ENCODE measurements at places on chromosomes 6 and 20.

DNA sequence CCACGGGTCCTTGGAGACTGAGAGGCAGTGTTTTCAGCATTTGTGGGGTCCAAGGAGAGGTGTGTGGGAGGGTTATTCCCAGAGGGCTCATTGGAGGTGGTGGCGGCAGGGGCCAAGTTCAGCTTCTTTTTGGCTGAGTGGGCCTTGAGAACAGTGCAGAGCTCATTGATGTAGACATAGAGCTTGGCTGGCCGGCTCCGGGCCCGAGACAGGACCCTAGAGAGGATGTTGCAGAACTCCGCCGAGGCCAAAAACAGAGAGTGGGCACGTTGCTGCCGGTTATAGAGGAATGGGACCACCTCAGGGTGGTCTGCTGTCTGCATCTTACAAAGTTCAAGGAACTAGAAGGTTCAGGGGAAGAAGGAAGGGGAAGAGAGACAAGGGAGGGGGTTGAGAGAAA is 3.7 kb upstream of the ZBTB22 start:
- no peak for DNase-seq

DNA sequence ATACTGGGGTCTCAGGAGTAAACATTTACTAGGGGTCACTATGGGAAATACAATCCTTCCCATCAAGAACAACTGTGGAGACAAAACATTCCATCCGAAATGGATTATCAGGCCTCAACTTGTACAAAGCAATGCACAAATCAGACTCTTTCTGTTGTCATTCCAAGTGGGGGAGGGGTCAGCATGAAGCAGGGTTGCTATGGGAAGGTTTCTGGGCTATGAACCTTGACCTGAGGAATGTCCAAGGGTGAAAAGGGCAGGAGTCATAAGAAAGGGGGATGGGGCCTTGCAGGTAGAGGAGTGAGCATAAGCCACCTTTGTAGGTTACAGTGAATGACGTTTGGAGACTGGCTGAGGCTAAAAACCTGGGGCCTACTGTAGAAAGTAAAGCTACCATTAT is 3.1 kb downstream of the METTL24 start:
- DNase-seq = no peak

GRCh38 chr6:156634951-156635371 is 142.2 kb upstream of the ARID1B start:
- DNase-seq = no peak

GRCh38 chr6:96066376-96066775 is 50.6 kb downstream of the FUT9 start:
- no peak for DNase-seq

DNA sequence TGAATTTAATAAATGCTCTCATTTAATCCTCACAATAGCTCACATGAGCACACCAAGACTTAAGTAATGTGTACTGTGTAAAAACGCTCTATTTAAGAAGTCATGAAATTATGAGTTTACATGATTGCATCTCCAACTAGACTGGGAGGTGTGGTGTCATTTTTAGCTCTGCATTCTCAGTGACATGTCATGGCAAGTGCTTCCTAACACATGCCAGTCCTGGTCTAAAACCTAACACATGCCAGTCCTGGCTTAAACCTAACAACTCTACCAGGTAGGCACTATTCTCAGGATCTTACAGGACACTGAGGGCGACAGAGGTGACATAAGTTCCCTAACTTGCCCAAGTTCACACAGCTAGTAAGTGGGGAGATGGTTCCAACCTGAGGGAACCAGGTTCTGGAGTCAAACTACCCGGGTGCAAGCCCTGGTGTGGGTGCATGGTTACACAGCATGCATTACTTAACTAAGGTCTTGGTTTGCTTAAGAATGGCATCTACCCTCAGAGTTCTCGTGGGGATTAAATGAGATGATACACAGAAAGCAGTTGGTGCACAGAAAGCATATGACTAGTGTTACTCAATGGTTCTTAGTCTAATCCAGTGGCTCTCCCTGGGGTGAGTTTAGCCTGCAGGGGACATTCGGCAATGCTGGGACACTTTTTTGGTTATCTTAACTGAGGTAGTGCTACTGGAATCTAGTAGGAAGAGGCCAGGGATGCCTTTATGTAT is 14.7 kb downstream of the CLDN20 start:
- DNase-seq = no peak

DNA sequence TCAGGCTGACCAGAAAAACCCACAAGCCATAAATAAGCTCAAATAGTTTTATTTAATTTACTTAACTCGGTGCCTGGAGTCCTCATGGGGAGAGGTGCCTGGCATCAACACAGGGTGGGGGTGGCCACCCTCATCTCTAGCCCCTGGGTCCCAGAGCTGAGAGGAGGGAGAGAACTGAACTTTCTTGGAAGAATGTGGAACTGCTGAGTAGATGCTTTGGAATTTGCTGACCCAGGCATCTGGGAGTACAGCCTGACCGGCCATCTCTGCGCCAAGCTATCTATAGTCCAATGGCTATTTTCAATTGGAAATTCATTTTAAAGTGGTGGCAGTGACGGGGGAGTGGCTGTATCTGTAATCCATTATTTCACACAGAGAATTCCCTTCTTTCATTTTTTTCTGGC is 104.8 kb downstream of the CDH26 start:
- DNase-seq = no peak

DNA sequence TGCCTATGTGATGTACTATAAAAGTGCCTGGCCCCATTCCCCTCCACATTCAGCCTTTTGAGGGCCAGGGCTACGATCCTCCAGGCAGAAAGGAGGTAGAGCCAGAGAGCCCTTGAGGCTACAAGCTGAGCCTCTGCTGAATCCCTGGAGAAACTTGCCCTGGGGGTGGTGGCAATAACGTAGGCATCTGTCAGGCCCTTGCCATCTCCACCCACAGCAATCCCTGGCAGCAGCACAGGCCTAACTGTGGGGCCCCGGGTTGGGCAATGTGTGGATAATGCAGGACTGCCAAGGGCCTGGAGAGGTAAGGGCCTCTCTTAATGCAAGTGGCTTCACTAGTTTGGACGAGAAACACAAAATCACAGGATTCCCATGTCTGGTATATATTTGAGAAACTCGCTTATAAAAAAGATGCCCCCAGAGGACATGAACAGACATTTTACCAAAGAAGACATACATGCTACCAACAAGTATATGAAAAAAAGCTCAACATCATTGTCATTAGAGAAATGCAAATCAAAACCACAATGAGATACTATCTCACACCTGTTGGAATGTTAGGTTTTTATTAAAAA is 99.0 kb downstream of the QRSL1 start:
- DNase-seq = no peak

- DNase-seq = no peak
Observed at GRCh38 chr6:14754751-14755513, 490.9 kb upstream of the JARID2 start.

- DNase-seq = peak; percentile 87
Observed at GRCh38 chr6:37432916-37433656, at the start of gene CMTR1. CMTR1 (plus strand) TSS chr6:37433221; CDS start chr6:37435630, 2,409 bp downstream.

DNA sequence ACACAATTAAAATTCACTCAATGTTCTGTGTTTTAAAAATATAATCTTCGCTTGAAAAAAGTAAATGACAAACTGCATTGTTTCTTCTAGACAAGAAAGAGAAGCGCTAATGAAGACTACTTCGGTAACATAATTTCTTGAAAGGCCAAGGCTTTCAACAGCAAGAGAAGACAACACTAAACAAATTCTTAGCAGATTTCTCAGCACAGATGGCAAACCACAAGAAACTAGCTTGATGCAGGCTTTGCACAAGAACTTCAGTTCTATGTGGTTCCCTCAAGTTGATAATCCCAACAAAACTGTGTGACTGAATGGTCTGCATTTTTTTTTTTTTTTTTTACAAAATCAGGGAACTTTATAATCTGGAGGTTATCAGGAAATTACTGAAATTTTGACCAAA is 447.4 kb upstream of the NRSN1 start:
- DNase-seq = no peak

- no peak for DNase-seq
Observed at GRCh38 chr6:423799-424345, 32.3 kb downstream of the IRF4 start.

- DNase-seq = no peak
Observed at GRCh38 chr6:46706464-46706863, 18.8 kb downstream of the TDRD6 start.

DNA sequence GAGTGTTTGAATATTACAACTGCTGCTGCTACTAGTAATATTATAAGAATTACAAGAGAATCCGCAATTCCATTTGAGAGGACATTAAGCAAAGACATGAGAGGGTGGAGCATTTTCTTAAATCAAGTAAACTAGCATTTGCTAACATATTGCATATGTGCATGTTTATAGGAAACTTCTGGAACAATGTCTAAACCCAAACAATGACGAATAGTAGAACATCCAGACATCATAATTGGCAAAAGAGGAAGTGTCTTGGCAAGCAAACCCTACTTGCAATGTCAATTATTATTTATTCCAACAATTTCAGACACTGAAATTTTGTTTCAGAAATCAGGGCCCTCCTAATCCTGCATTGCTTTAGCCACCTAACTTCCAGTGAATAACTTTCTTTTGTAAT is 1155.3 kb upstream of the GJE1 start:
- no peak for DNase-seq

DNA sequence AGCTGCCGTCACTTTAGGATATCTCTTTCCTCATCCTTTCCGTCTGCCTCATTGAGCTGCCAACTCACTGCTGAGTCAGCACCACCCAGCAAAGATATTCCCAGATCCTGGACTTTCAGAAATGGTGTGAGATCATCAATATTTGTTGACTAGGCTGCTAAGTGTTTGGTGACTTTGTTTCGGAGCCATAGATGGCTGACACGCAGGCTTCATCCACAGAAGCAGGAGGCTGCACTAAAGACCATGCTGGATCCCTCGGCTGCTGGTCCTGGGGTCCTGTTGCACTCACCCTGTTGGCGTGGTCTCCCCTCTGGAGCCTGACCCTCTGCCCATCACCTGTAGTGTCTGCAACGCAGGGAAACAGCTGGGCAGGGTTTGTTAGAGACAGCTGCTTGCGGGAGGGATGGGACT is 96.5 kb downstream of the ERMARD start:
- no peak for DNase-seq

DNA sequence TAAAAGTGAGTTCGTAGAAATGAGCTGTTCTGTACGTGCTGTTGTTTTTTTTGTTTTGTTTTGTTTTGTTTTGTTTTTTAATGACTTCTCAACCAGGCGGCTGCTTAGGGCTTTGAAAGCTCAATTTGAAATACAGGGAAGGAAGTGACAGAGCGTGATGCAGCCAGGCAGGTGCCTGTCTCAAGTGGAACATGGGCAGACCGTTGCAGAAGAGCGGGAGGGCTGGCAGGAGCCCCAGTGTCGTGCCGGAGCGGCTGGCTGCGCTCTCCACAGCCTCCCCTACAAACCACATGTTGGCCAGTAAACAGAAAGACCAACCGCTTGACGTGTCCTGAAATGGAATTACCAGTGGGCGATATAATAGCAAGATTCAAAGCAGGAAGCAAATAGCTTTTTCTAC is 164.9 kb upstream of the RREB1 start:
- no peak for DNase-seq

GRCh38 chr6:94377835-94378234 is 958.5 kb upstream of the EPHA7 start:
- no peak for DNase-seq

GRCh38 chr6:15299430-15300131 is 53.7 kb downstream of the JARID2 start:
- no peak for DNase-seq

GRCh38 chr6:150640556-150641209 is 41.0 kb downstream of the PLEKHG1 start:
- no peak for DNase-seq

- DNase-seq = no peak
Observed at GRCh38 chr6:87741001-87741650, 39.1 kb upstream of the AKIRIN2 start.

DNA sequence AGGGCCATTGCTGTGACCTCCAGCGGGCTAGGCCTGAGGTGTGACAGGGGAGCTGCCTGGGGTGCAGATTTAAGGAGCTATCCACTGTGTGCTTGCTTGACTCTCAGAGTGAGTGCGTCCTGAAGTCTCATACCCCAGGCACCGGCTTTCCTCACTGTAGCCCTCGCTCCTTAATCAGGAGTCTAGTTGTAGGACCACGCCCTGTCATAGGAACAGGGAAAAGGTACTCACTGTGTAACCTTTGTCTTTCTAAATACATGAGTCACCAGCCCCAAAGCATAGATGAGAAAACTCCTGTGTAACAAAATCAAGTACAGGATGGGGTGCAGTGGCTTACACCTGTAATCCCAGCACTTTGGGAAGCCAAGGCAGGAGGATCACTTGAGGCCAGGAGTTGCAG is 141.7 kb downstream of the TMEM242 start:
- DNase-seq = no peak

- DNase-seq = no peak
Observed at GRCh38 chr20:17704589-17705317, 5.0 kb downstream of the BANF2 start.

DNA sequence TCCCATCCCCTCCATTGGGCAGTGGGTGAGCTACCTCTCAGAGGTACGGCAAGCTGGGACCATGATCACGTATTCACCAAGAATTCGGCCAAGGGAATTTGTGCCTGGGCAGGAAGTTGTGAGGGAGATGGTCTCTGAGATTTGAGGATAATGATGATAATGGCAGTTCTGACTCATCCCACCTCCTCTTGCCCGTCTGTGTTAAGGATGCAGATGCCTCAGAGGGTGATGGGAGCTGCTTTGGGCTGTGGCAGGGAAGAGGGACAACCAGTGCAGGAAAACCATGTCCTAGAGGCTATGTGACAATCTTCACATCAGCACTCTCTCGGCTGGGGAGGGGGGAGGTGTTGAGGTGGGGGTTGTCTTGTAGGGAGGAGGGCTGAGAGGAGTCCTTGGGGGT is 4.3 kb downstream of the TGM6 start:
- DNase-seq = no peak

DNA sequence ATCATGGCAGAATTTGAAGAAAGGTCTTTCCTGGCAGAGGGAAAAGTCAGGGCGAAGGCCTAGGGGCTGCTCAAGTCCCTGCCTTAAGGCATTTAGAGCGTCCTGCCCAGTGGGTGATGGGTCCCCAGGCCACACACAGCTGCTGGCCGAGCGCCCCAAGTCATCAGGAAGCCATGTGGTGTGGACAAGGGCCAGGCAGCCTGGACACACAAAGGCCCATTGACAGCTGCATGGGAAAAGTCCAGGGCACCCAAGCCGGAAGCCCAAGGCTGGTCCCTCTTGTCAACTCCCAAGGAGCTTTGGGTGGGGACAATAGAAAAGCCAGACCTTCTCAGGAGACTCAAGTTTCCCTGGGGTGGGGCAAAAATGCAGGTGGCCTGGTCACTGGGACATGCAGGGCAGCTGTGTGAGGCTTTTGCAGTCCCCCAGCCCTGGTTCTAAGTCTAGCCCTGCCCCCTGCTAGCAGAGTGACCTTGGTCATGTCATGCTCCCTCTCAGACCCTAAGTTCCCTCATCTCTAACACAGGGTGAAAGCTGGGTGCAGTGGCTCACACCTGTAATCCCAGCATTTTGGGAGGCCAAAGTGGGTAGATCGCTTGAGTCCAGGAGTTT is 44.3 kb upstream of the PTGIS start:
- no peak for DNase-seq

DNA sequence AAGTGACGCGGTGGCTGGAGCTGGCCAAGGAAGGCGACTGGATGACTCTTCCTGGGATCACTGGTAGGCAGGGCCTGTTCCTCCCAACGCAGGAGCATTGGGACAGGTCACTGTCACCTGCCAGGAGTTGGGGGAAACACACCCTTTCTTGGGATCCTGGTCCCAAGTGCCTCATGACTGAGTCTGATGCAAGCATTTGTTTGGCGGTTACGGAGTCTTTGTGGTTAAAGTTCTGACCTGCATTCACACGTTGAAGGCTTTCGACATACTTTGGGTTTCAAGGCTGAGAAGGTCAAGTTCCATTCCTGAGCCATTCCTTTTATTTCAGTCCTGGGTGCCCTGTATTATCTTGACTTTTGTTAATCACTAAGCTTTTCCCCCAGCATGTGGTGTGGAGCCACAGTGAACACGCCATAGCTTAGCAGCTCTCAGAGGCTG is 6.0 kb downstream of the PNLDC1 start:
- DNase-seq = no peak

Data from Caki2 (cell line).